ENCODE measurements at places on chromosomes 3 and 15.

DNA sequence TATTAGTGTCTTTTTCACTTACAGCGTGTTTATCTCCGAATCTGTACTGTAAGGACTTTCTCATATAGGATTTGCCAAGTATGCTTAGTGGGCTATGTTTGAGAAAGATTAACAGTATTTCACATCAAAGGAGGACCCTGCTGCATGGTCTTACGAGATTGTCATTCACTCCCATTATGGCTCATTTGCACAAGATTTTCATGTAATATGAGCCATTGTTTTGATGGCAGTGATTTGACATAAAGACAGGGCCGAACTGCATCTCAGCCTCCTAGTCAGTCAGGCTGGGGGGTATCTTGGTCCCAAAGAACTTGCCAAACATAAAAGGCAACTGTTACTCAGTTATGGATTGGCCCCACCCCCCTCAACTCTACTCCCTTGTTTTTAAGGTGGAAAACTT lies 205.9 kb downstream of the ZIC1 start:
- no peak for DNase-seq

GRCh38 chr3:58899159-58899952 lies 150.5 kb downstream of the CFAP20DC start:
- DNase-seq = no peak

DNA sequence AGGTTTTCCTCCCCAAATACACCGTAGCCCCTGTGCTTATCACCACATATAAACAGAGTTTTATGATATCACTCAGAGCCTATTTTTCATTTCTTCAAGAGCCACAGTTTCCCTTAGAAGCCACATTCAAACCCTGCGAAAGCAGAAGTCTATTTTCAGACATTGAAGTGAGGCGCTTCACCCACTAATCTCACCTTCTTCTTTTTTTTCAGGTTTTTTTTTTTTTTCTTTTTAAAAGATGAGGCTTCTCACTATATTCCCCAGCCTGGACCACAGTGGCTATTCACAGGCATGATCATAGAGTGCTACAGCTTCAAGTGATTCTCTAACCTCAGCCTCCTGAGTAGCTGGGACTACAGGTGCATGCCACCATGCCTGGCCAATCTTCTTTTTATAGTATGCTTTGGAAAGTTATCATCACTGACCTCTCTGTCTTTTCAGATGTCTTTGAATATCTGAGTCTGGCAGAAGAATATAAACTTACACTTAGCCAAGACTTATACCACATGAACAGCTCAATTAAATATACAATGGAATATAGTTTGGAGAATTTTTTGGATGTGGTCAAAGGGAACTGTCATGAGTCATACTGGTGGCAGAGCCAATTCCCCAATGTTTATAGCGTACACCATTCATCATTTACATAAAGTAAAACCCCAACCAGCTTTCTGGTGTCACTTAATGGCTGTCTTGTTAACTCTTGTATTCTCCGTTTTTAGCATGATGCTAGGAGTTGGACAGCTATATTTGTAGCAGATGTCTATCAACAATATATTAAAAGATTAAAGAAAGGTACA lies 59.7 kb upstream of the CCDC50 start:
- no peak for DNase-seq

DNA sequence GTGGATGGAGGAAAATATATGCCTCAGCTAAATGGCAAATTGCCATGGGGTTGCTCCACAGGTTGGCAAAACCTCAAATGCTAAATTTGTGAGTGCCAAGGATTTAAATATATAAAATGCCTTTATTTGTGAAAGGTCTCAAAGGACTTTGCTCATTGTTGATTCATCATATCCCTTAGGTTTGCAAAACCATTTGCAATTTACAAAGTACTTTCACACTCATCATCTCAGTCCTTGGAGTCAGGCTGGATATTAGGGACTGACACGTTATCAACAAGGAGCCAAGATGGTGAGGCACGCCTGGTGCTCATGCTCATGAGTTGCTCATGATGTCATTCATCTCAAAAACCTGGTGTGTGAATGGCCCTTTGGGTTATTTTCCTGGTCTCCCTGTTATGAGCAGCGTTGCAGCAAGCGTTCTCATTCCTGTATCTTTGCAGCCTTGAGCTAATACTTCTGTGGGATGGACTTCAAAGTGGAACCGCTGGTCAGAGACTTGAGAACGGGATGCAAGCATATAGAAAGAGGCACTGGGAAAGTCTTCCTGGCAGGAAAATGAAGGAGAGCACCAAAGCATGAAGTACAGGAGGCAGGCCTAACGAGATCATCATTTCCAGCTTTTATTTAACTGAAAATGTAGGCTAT lies 66.0 kb downstream of the MYO1E start:
- no peak for DNase-seq

- DNase-seq = no peak
These were observed 17.8 kb downstream of the UQCC5 start for GRCh38 chr3:52554026-52554755.

DNA sequence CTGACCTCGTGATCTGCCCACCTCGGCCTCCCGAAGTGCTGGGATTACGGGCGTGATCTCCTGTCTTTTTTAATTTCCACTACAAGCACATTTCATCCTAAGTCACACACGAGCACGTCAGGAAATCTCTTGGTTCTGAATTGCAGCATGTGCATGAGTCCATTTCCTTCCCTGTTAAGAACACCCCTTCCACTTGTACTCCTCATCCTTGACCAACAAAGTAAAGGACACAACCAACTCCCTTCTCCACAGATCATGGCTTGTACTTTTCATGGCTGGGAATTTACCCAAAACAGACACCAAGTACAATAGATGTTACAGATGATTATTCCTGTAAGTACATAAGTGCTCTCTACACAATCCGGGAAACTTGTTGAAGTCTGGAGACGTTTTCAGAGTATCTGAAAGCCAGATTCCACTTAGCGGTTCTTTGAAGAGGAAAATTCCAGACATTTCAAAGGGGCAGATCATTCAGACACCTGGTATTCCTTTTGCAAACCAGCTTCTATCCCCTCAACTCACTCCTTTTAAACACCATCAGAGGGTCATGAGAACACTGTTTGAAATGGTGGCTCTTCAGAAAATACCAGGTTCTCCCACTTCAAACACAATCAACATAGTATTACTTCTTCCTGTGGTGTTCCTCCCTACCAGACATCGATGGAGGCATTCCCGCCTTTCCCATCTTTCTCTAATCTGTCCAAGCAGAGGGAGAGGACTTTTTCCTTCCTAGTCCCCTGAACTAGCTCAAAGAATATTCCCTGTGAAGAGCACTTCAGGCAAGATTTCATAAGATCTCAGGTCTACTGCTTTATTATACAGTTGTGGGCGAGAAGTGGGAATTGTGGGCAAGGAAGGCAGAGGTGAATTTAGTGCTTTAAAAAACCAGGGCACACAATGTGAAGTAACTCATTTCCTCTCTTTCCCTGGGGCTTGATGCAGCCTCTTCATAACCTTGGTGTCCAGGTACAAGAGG lies 80.1 kb upstream of the TSC22D2 start:
- DNase-seq = no peak

- DNase-seq = no peak
These were observed 12.7 kb downstream of the CSPG5 start for GRCh38 chr3:47565734-47566550.

DNA sequence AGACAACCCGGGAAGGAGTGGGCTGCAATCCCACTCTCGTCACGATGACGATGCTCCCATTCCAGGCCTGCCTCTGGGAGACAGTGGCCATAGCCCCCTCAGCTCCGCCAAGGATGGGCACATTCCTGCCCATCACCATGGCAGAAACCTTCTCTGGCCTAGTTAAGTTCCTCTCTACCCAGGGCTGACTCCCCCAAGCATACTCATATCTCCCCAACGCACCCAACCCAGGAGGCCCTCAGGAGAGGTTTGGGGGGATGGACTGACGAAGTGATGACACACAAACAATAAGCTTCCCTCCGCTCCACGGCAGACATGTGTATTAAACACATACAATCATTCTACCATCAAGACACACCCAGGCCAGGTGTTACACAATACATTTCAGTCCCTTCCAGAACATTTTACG lies 60.1 kb downstream of the VGLL4 start:
- DNase-seq = no peak

GRCh38 chr3:38580450-38581382 lies 68.8 kb downstream of the SCN5A start:
- no peak for DNase-seq

GRCh38 chr3:117722856-117723255 lies 1013.3 kb downstream of the TUSC7 start:
- DNase-seq = no peak

DNA sequence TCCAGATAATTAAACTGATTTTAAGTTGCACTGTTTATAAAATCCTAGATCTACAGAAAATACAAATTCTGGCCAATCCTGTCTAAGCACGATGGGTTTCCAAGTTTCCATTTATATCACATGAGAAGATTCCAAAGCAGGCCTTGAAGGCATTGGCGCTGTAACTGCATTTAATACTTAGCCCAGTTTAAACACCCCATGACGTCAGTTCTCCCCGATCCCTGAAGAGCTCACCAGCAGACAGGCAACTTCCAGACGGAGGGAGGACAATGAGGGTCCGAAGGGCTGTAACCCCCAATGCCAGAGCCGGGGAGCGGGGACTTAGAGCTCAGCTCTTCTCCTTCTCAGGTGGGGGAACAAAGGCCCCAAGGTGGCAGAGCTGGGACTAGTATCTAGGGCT lies 117.3 kb downstream of the XXYLT1 start:
- DNase-seq = no peak

GRCh38 chr15:63372753-63373152 lies 8.9 kb downstream of the CA12 start:
- DNase-seq = no peak

- no peak for DNase-seq
These were observed 122.6 kb upstream of the ATP2B2 start for GRCh38 chr3:10627884-10628572.

DNA sequence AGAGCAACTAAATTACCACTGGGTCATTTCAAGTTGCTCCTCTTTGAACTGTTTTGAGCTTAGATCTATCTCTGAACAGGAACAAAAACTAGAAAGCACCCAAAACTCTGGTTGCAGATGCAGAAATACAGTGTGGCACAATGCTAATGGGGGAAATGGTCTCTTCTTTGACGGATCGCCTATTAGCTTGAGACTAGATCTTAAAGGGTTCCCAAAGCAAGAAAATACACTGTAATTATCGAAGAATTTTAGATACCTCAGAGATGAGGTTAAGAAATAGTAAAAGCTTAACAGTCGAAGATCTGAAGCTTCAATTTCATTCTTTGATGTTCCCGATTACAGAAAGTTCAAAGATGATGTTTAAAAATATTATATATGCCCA lies 818 bp downstream of the PPP1R2 start:
- DNase-seq = no peak

DNA sequence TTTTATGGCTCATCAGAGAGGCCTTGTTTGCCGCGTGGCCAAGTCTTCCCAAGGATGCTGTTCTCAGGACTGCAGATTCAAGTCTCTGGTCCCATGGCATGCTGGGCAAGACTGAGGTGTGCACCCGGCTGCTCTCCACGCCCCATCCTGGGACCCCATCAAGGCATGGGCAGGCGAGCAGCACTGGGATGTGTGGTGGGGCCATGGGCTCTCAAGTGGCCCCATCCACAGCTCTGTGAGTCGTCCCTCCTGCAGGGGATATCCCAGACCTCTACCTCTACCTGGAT lies 13.1 kb upstream of the GP9 start:
- no peak for DNase-seq

- DNase-seq = no peak
These were observed 268.8 kb upstream of the ARHGEF26 start for GRCh38 chr3:153852355-153852754.

- DNase-seq = no peak
These were observed 179.7 kb downstream of the ITPR1 start for GRCh38 chr3:4672725-4673275.

- no peak for DNase-seq
These were observed 123.1 kb downstream of the APBA2 start for GRCh38 chr15:29008846-29009245.

- DNase-seq = no peak
These were observed 1.4 kb upstream of the SLC51A start for GRCh38 chr3:196214783-196215441.

GRCh38 chr3:42300013-42300412 lies 34.0 kb upstream of the CCK start:
- DNase-seq = no peak

GRCh38 chr3:15778332-15778858 lies 19.4 kb downstream of the ANKRD28 start:
- no peak for DNase-seq
